ENCODE measurements at places on chromosomes 2 and 18. TPM values are rescaled to one million over a fixed set of nuclear protein-coding genes. Genes with fewer than 3 reads are reported as not detected.

- DNase-seq, result no peak
These were observed 117.1 kb upstream of the BOD1L2 start for GRCh38 chr18:57029761-57030160.

- peak; percentile 74 for DNase-seq
These were observed 99.9 kb downstream of the TRIB2 start for GRCh38 chr2:12816379-12817306.

Gene TMEM163
- total RNA-seq, result not detected

GRCh38 chr18:57918601-57919000 lies 115.5 kb upstream of the ATP8B1 start:
- DNase-seq, result no peak

GRCh38 chr18:23067236-23067635 lies 68.0 kb upstream of the CABLES1 start:
- peak; percentile 13 for DNase-seq

Gene AOX1
- total RNA-seq, result 36.9 TPM

Gene ALPG
- total RNA-seq, result not detected

DNA sequence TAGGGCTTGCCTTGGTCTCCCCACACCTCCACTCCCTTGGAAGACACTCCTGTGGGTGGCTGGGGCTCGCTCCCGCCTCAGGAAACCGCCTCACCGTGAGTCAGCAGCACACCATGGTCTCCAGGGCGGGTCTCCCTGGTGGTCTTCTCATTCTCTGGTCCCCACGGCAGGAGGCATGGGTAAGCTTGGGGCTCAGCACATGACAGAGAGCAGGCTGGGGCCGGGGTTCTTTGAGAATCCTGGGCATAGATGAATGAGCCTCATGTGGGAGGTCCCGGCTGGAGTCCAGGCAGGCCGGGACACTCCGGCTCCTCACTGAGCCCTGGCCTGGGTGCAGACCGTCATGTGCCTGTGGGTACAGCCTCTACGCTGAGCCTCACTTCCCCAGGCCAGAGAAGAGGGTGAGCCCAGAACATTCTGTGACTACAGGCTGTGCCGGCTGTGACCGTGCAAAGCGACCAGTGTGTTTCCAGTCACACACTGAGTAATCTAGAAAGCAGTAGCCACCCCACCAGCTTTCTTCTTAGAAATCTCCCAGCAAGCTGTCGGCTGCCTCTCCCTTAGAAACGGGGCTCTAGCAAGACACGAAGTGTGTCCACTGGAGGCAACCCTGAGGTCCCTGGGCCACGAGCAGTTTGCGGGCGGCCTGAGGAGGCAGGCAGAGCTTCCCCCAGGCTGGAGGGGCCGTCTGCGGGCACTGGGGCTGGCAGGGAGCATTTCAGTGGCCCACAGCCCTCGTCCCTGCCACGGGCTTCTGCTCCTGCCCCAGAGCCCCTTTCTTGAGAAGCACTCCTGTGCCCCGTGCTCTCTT lies 93.1 kb downstream of the RHOB start:
- no peak for DNase-seq

DNA sequence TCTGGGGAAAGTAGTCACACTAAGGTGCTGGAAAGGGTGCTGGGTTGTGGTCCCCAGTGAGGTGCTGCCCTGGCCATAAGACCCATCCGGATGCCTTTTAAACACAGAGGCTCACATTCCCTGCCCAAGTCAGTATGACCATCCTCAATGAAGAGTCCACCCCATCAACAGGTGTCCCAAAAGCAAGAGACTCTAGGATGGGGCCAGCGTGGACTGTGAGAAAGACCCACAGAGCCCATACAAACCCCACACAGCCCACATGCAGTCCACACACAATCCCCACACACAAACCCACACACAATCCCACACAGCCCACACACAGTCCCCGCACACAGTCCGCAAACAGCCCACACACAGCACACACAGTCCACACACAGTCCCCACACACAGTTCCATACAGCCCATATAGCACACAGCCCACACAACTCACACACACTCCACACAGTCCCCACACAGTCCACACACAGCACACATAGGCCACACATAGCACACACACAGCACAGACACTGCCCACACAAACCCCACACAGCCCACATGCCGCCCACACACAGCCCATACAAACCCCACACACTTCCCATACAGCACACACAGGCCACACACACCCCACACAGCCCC lies 241.4 kb upstream of the SALL3 start:
- no peak for DNase-seq

Gene ZSWIM2
- not detected for total RNA-seq

Gene TEKT4
- not detected for total RNA-seq

Gene STARD6
- total RNA-seq, result 0.24 TPM

Gene ST6GAL2
- 0.12 TPM for total RNA-seq

- no peak for DNase-seq
These were observed 61.4 kb downstream of the FAM161A start for GRCh38 chr2:61792355-61792890.

DNA sequence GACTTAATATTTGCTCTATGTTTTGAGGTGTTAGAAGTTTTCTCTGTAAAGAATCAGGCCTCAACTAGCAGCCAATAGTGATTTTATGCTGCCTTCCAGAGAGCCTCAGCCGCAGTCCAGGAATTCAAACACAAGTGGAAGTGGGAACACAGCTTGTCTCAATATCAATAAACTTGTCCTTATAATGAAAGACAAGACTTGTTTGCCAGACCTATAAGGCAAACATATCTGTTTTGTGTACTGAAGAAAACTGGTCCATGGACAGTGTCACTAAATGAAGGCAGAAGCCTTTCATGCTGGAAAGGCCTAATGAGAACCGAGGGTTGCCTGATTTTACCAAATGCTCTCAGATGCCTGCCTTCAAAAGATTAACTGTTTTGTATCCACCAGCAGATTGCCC lies 182.2 kb downstream of the EPHA4 start:
- DNase-seq, result no peak

GRCh38 chr2:42770288-42771131 lies 6.6 kb upstream of the OXER1 start:
- peak; percentile 10 for DNase-seq

Gene HK2
- total RNA-seq, result 47.8 TPM

- no peak for DNase-seq
These were observed 1204.0 kb upstream of the ZEB2 start for GRCh38 chr2:145723872-145724271.

GRCh38 chr2:233600386-233600785 lies 17.0 kb upstream of the UGT1A8 start:
- no peak for DNase-seq

DNA sequence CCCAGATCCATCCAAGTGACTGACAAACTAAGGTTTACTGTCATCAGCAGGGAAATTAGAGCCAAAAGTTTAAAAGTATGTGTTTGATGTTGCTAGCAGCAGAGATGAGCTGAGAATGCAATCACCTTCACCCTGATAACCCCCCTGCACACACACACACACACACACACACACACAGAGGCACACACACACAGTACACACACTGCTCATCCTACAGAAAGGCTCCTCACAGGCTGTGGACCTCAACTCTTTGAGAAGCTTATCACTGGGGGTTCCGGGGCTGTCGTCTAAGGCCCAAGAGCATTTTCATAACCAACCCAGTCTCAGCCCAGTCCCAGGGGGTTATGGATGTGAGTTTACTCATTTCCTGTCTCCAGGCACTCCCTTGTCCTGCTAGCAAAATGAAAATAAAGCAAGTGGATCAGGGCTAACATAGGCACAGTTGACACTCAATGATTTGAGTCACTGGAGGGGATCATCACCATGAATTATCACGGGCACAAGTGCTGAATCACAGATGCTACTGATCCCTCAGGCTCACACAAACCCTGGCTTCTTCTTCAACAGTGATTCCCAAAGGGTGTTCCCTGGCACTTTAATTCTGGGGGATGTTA lies 76.6 kb downstream of the ALK start:
- DNase-seq, result no peak

DNA sequence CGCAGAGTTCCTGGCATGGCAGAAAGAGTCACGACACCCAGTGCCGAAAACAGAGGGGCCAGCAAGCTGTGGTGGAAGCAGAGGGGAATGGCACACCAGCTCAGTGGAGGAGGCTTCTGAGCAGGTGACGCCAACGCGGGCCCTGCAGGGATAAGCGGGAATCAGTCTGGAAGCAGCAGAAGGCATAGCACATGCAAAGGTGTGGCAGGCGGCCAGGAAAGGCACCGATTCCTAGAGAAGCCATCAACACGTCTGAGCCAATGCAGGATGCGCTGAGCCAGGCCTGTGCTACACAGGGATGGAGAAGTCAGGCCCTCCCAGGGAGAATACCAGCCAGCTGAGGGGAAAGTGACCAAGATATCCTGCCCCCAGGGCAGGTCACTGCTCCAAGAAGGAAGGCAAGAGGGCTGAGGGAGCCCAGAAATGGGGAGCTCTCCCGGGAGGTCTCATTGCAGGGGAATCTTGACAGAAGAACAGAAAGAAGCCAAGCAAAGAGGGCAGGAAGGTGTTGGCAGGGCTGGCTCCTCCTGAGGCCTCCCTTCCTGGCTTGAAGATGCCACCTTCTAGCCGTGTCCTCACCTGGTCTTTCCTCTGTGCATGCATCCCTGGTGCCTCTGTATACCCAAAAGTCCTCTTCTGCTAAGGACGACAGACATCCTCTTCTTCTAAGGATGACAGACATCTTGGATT lies 16.3 kb downstream of the TEX51 start:
- DNase-seq, result no peak

DNA sequence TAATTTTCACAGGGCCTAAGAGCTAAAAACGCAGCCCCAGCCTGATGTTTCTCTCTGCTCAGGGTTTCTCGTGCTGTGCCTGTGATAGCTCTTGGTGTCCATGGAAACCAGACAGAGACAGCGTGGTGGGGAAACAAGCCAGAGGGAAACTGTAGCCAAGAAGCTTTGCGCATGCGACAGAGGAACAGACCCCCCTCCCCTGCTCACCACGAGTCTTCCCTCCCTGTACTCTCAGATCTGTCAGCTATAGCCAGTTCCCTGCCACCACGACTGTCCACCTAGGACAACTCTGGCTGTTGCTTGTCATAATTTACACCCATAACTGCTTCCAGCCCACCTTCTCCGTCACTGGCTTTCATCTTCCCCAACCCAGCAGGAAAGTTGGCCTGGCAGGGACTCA lies 13.2 kb upstream of the DNAJC27 start:
- no peak for DNase-seq

- DNase-seq, result no peak
These were observed 552.8 kb upstream of the NRP2 start for GRCh38 chr2:205129531-205129930.

GRCh38 chr18:35334212-35334611 lies 10.0 kb downstream of the ZNF24 start:
- DNase-seq, result no peak

DNA sequence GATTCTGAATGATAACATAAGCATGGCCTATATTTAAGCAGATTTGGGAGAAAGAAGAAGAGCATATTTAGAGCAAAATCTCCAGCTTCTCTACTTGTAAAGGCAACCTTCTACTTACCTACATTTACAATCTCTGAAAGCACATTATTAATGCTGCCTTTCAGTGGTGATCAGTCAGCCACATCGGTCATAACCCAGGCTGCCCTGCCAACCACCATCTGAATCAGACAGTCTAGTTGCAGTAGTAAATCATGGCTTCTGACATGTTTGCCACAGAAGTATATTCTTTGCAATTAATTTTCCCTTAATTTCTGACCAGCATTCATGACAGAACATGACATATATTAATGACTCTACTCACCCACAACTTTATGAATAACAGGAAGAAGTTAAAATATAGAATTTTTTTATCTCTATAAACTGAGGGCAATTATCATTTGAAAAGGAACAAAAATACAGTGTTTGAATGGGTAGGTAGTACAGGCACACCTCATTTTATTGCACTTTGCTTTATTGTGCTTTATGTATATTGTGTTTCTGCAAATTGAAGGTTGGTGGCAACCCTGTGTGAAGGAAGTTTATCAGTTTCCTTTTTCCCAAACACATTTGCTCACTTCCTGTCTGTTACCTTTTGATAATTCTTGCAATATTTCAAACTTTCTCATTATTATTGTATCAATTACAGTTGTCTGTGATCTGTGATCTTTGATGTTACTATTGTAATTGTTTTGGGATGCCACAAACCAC lies 531.6 kb upstream of the CHAC2 start:
- DNase-seq, result no peak

- DNase-seq, result no peak
These were observed 126.0 kb downstream of the MBP start for GRCh38 chr18:77006305-77007175.

- no peak for DNase-seq
These were observed 119.2 kb downstream of the MYO5B start for GRCh38 chr18:50075772-50076171.

DNA sequence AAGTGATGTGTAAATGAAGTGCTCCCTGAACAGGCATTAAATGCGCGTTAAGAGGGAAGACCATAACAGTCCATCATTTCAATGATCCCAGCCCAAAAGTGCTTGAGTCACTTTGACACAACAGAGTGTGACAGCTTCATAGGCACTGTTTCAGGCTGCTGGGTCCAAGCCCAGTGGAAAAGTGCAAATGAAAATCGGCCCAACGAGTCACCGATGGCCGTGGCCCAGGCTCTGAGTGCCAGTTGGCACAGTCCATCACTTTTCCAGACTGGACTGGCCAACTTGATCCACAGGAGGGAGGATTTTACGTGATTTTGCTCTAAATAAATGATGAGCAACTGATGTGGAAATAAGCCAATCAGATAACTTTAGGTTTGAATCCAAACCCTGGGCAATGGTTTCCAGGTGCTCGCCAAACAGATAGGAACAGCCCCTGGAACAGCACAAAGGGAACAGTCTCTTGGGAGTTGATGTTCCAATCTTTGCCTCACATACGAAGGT lies 114.0 kb downstream of the SP3 start:
- peak; percentile 2 for DNase-seq

Measured in HFFc6 (cell line).